Stimulated activated CD8-positive, alpha-beta memory T cell treated with anti-CD3 and anti-CD28 coated beads, Interleukin-15, amount 100 ng/mL, for 24 hours (primary cell): ENCODE measurements at places on chromosomes 7 and 10.

GRCh38 chr10:110436554-110437350, 61.0 kb upstream of the DUSP5 start:
- no peak for DNase-seq

DNA sequence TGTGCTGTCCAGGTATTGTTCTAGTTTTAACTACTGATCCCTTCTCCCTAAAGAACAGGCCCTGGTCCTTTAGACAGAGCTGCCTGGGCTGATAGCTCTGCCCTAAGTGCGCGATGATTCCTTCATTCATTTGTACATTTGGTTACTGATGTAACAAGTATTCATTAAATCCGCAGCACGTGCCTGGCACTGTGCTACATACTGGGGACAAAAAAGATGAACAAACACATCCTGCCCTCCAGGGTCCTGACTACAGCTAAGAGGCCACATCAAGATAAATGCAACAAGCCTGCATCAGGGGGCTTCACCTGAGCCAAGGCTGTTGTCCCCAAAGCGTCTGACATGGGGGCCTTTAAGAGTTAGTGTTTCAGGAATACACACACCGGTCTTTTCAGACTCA, 99.0 kb upstream of the PODXL start:
- no peak for DNase-seq

DNA sequence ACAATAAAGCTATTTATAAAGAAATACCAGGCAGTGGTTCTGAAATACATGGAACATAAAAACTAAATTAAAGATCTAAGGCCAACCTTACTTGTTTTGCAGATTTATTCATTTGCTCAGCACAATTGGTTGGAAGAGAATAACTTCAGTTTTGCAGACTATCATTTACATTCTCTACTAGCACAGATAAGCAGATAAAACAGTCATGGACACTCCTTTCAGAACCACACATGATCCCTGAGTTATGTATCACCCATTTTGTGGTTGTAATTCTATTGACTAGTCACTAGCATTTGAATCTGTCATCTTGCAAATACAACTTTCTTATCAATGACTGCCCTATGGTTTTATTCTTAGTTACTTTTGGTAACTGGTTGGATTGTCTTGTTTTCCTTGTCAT, 45.1 kb downstream of the PRKAR2B start:
- DNase-seq = no peak

GRCh38 chr10:74419958-74420375, 268.9 kb downstream of the ADK start:
- no peak for DNase-seq

DNA sequence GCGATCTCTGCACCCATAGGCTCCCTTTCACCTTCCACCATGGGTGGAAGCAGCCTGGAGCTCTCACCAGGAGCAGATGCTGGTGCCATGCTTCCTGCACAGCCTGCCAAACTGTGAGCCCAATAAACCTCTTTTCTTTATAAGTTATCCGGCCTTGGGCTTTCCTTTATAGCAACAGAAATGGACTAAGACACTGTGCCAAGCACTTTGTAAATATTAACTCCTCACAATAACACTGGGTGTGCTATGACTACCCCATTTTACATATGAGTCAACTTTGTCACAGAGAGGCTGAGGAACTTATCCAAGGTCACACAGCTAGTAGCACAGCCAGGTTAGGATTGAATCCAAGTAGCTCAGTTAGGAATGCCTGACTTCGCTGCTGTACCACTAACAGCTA, 79.7 kb upstream of the KCNMA1 start:
- no peak for DNase-seq

- DNase-seq = no peak
Measured at GRCh38 chr10:89699581-89700064, 1.8 kb upstream of the KIF20B start.

GRCh38 chr10:91886954-91887271, 22.4 kb downstream of the FGFBP3 start:
- no peak for DNase-seq

- no peak for DNase-seq
Measured at GRCh38 chr10:2529945-2530344, 537.4 kb upstream of the PFKP start.

GRCh38 chr10:98394851-98395440, 20.0 kb downstream of the PYROXD2 start:
- DNase-seq = no peak

- DNase-seq = no peak
Measured at GRCh38 chr10:123571978-123572377, 94.2 kb upstream of the GPR26 start.

DNA sequence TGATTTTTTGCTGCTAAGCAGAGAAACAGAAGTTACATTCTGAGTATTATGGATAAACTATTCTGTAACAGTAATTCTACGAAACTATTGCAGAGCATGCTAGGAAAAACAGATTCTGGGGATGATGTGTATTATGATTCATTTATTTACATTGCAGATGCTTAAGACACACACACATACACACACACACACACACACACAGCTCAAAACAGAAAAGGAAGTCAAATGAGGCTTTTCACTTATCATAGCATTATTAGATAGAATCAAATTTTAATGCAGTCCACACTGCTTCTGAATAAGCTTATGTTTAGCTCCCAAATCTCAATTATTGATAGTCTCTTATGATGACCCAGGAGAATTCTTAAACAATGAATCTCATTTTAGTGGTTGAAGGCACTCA, 307.2 kb downstream of the HGF start:
- DNase-seq = no peak

- no peak for DNase-seq
Measured at GRCh38 chr10:12603766-12604470, 254.6 kb downstream of the CAMK1D start.

DNA sequence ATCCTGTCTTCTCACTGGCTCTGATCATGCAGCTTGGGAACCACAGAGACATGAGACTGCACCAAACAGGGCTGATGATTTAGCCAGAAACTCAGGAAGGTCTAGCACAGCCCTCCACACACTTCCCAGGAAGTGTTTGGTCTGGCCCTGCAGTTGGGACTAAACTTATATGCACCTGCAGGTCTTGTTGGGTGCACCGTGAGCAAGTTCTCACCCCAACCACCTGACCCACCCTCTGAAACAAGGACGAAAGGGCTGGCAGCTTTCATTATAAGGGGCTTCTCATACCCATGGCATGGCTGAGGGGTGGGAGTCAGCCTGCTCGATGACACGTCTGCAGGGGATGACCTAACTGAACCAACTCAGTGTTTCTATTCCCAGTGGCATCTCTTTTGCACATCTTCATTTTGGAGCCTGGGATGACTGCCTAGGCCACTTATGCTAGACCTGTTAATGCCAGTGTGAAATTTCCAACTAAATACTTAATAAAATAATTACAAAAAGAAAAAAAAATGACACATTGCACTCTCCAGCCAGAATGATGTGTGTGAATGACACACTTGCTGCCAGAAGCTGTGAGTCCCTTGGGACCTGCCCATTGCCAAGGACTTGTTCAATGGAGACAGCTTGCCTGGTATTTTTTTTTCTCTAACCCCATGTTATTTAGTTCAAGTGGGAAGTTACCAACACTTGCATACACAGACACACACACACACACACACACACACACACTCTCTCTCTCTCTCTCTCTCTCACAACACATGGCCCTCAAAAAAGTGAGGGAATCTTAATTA, 102.6 kb downstream of the NEURL1 start:
- DNase-seq = no peak

DNA sequence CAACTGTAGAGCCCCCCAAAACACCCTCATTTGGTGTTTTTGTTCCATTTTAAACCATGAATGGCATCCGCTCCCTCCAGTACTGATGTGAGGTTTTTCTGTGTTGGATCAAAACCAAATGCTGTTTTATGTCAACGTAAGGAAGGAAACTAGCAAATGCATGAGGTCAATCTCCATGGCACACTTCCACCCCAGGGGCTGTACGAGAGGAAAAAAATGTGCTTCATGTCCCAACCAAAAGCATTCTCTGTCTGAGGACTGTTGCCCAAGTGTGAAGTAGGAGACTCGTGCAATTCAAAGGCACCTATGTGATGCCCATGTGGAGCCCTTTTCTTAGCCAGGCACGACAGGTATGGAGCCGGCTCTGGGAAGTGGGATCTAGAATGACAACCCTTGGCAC, 180.3 kb upstream of the MKI67 start:
- DNase-seq = no peak

DNA sequence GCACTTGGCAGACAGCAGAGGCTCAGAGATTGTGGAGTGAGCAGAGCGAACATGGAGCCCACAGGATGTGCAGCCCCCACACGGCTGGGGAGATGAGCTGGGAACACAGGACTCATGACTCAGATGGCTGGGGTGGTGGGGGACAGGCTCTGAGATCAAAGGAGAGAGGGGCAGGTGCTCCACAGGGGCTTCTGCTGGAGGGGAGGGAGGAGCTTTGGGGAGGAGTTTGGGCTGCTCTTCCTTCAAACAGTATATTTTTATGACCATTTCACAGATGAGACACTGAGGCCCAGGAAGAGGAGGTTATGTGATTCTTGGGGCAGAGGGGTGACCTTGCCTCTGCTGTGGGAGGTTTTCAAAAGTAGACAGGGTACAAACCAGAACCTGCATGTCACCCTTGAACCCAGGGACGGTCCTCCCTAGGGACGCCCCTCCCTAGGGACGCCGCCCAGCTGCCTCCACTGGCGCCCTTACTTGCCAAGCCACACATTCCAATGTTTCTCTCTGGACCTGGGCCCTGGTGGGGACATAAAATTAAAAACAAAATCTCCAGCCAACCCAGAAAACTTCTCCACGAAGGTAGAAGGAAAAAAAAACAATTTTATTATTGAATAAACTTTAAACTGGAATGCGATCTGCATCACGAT, 981 bp upstream of the CRYGN start:
- no peak for DNase-seq

- DNase-seq = no peak
Measured at GRCh38 chr10:123523833-123524232, 142.3 kb upstream of the GPR26 start.

DNA sequence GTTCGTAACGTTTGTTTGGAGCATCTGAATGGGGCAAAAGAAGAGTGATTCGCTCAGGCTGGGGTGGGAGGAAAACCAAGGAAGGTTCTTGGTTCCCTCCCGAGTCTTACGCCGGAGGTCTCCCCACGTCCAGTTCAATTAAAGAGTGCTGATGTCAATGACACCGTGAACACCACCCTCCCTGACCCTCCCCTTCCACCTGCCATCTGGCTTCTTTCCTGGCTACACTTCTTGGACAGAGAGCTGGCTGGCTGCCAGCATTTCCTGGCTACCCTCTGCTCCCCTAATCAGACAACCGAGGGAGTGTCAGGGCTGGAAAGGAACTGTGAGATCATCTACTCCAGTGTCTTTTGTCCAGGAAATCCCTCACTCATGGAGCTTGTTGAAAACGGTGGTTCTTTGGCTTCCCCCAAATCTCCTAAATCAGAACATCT, 24.1 kb upstream of the FFAR4 start:
- no peak for DNase-seq

DNA sequence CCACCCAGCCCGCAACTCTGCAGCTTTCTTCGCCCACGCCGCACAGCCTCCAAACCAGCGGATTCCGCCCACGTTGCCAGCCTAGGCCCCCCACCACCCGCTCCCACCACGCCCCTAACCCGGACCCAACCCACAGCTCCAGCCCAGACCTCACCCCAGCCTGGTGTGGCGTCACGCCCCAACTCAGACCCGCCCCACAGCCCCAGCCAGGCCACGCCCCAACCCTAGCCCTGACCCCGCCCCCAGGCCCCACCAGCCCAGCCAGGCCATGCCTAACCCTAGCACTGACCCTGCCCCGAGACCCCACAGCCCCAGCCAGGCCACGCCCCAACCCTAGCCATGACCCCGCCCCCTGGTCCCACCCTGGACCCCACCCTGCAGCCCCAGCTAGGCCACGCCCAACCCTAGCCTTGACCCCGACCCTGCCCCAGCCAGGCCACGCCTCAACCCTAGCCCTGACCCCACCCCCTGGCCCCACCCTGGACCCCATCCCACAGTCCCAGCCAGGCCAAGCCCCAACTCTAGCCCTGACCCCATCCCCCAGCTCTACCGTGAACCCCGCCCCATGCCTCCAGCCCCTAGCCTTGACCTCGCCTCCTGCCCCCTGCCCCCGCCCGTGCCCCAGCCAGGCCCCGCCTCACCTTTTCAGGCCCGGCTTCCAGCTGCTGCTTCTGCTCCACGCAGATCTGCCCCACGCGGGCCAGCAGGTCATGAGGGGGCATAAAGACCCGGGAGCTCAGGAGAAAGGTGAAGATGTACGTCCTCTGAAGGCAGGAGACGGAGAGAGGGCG, 64.0 kb downstream of the RASGEF1A start:
- no peak for DNase-seq

GRCh38 chr10:33666686-33667480, 332.4 kb upstream of the NRP1 start:
- DNase-seq = no peak

DNA sequence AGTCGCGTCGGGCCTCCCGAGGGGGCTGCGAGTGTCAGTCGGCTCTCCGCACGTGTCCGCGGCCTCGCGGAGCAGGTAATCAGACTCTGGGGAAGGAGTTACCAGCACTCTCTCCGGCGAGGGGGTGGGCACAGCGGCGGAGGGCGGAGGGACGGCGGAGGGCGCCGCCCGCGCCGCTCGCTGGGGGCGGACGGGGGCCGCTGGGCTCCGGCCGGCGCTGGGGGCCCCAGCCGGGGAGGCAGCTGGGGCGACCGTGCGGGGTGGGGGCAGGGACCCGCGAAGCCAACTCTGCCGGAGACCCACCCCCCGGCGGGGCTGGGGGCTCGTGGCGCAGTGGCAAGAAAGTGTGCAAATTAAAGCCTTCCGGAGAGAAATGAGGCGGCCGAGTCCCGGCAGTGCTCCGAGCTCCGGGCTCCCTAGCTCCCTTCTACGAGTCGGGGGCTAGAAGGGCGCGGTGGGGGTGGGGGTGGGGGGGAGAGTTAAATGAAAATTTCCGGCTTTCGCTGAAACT, at the start of gene CDK6:
Gene CDK6, minus strand, starts transcription at position 85 of the 511 bp plus-strand sequence. CDS start 3,250 bp downstream, outside the sequence.
- DNase-seq = peak; percentile 38

GRCh38 chr7:158904599-158904998, 48.2 kb downstream of the DYNC2I1 start:
- DNase-seq = no peak

DNA sequence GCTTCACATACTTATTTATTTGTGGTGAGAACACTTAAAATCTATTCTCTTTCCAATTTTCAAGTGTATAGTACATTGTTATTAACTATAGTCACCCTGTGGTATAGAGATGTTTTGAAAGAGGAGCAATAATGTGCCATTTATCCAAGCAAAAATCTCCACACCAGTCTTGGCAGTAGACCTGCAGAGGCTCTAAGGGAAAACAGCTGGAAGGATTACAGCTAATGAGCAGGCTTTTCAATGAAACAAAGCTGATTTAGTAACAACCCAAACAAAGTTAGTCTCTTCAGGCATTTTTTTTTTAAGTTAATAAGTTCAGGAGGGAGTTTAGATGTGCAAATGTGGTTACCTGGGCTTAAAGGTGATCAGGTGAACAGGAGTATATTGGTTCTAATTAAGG, 101.9 kb downstream of the EVX1 start:
- DNase-seq = no peak
